ENCODE measurements at places on chromosomes 12 and 14. TPM values are rescaled to one million over a fixed set of nuclear protein-coding genes. Genes with fewer than 3 reads are reported as not detected.

DNA sequence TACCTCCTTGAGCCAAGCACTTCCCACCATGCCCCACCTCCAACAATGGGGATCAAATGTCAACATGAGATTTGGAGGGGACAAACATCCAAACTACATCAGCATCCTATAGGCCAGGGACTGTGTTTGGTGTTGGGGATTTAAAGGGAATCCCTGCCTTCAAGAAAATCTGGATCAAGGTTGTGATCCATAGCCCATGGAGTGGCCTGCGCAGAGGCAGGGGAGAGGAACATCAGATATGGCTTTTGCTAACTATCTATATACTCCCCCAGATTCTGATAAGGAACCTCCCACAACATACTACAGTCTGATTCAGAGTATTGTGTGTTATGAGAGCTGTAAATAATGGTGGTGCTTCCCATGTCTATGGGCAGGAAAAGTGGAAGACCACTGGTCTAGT lies 5.1 kb downstream of the KIF5A start:
- no peaks in the 10 kb centered on the region for H3K27me3 ChIP-seq
- H3K36me3 ChIP-seq = no peaks in the 10 kb centered on the region
- no peak overlapping the region for H3K27ac ChIP-seq
- H3K4me3 ChIP-seq = no peak overlapping the region
- peaks cover 14% of the 10 kb centered on the region for H3K4me1 ChIP-seq

DNA sequence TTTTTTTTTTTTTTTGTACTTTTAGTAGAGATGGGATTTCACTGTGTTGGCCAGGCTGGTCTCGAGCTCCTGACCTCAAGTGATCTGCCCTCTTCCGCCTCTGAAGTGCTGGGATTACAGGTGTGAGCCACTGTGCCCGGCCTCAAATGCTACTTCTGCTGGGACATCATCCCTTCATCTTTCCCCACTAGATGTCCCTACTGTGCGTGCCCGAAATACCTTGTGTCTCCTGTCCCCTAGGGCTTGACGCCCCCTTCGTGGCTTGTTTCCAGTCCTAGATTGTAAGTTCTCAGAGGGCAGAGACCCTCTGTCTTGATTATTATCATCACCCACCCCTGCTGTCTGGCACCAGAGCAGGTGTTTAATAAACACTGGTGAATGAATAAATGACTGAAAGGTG lies 14.9 kb downstream of the CCDC63 start:
- H3K36me3 ChIP-seq = no peaks in the 10 kb centered on the region
- no peak for DNase-seq
- H3K4me3 ChIP-seq = no peak overlapping the region
- H3K4me1 ChIP-seq = peaks cover 6% of the 10 kb centered on the region
- H3K27me3 ChIP-seq = no peaks in the 10 kb centered on the region

- no peak overlapping the region for H3K4me3 ChIP-seq
- H3K27me3 ChIP-seq = peaks cover 18% of the 10 kb centered on the region
- peaks cover 1% of the 10 kb centered on the region for H3K4me1 ChIP-seq
- H3K36me3 ChIP-seq = no peaks in the 10 kb centered on the region
- H3K27ac ChIP-seq = no peak overlapping the region
Observed at GRCh38 chr12:109835827-109836226, 2.6 kb upstream of the TRPV4 start.

The STRN3 gene
- total RNA-seq = 26.8 TPM

The EPYC gene
- total RNA-seq = not detected
